Karpas-422 (cell line): ENCODE measurements at places on chromosomes 7 and 10. TPM values are rescaled to one million over a fixed set of nuclear protein-coding genes. Genes with fewer than 3 reads are reported as not detected.

The VAX1 gene
- not detected in 2 replicates for total RNA-seq

The ZCCHC24 gene
- 0.60 and 0.61 TPM in 2 replicates for total RNA-seq

The ERVW-1 gene
- not detected in 2 replicates for total RNA-seq

The EPO gene
- total RNA-seq = not detected in 2 replicates

The ABCA13 gene
- total RNA-seq = not detected in 2 replicates

DNA sequence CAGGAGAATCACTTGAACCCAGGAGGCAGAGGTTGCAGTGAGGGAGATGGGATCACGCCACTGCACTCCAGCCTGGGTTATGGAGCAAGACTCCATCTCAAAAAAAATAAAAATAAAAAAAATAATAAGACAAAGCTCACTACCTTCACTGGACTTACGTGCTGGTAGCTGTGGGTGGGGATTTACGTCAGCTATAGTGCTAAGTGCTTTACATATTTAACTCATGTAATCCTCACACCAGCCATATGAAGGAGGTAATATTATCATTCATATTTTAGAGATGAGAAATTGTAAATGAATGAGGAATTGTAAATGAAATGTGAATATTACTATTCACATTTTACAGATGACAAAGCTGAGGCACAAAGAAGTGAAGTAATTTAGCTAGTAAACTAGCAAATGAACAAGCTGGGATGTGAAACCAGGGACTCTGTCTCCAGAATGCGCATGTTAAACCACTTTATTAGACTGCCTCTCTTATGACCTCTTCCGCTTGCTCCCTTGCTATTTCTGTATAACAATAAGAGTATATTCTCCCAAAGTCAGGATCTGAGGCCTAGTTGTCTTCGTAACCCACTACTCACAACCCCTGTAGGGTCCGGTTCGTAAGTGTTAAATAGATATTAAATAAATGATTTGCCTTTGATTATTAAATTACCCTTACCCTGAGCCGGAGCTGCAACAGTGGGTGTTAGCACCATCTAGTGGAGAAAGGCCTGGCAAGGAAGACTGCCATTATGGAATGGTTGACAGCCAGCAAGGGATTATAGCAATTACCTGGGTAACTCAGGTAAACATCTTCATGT lies 70.2 kb downstream of the HTR7 start:
- H3K4me1 ChIP-seq = no peaks in the 10 kb centered on the region
- peak; percentile 60 for DNase-seq
- H3K4me3 ChIP-seq = no peak overlapping the region
- H3K27me3 ChIP-seq = no peaks in the 10 kb centered on the region
- no peaks in the 10 kb centered on the region for H3K36me3 ChIP-seq

- DNase-seq = no peak
- no peak overlapping the region for H3K4me3 ChIP-seq
- H3K27ac ChIP-seq = no peak overlapping the region
- no peaks in the 10 kb centered on the region for H3K4me1 ChIP-seq
These were observed 368.4 kb downstream of the TFEC start for GRCh38 chr7:115662120-115662519.

DNA sequence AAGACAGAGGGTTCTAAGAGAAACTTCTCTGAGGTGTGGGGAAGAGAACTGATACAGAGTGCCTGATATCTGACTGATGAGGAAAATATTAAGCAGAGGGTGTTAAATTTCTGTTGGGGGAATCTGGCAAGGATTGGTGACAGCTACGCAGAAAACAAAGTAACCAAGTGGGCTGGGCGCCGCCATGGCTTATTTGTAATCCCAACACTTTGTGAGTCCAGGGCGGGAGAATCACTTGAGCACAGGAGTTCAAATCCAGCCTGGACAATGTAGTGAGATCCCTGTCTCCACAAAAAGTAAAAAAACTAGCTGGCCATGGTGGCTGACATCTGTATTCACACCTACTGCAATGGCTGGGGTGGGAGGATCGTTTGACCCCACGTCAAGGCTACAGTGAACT lies 2.1 kb upstream of the C7orf25 start:
- peaks cover 17% of the 10 kb centered on the region for H3K36me3 ChIP-seq
- DNase-seq = no peak
- H3K27me3 ChIP-seq = no peaks in the 10 kb centered on the region
- no peak overlapping the region for H3K4me3 ChIP-seq
- peaks cover 41% of the 10 kb centered on the region for H3K4me1 ChIP-seq

GRCh38 chr10:106959521-106959920 lies 205.0 kb downstream of the SORCS1 start:
- H3K4me1 ChIP-seq = no peaks in the 10 kb centered on the region
- H3K36me3 ChIP-seq = no peaks in the 10 kb centered on the region
- no peak overlapping the region for H3K4me3 ChIP-seq
- H3K27me3 ChIP-seq = no peaks in the 10 kb centered on the region
- DNase-seq = no peak
- no peak overlapping the region for H3K27ac ChIP-seq

DNA sequence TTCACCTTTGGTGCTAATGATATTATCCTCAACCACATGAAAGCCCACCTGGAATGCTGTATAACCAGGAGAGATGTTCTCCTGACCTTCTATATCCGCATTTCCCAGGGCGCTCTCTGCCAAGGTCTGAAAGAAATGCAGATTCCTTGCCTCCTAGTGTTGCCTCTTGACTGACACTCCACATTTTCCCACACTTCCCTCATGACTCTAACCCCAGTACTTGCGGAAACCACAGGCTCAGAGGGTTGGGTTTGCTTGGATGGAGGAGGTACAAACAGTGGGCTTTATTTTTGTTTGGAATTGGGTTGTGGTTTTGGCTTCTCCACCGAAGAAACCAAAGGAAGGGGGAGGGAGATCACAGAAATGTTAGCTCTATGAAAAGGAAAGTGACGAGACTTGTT lies 222.9 kb upstream of the CELF2 start:
- H3K27me3 ChIP-seq = no peaks in the 10 kb centered on the region
- H3K4me3 ChIP-seq = no peak overlapping the region
- H3K27ac ChIP-seq = no peak overlapping the region

DNA sequence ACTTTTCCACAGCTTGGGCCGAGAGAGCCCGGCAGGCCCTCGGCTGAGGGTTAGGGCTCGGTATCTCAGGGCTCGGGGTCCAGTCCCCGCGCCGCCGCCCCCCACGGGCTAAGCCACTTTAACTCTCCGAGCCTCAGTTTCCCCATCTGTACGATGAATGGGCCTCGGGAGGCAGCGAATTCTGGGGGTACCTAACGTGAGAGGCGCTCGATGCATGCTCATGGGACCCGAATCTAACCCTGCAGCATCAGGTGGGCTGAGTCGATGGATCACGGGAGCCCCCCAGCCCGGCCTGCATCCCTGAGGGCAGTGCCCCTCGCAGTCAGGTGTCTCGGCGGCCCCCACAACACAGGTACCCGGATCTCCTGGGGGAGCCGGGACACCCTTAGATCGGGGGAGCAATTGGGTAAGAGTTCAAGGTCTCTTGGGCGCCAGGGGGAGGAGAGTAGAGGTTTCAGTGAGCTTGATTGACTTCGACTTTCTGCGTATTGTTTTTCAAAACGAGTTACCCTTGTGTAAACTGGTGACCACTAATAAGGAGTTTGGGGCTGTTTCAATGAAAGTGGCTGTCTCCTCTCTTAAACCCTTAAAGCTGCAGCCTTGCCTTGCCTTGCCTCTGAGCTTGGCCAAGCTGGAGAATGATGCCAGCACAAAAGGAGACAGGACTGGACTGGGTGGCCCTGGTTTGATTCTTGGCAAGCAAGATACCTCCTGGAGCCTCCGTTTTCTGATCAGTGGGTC lies 631 bp downstream of the POR start:
- peak; percentile 58 for DNase-seq
- H3K27me3 ChIP-seq = no peaks in the 10 kb centered on the region
- peaks cover 21% of the 10 kb centered on the region for H3K4me1 ChIP-seq
- no peaks in the 10 kb centered on the region for H3K36me3 ChIP-seq

GRCh38 chr10:21726601-21727225 lies 192.7 kb downstream of the MLLT10 start:
- no peak overlapping the region for H3K27ac ChIP-seq
- DNase-seq = no peak
- H3K36me3 ChIP-seq = no peaks in the 10 kb centered on the region

DNA sequence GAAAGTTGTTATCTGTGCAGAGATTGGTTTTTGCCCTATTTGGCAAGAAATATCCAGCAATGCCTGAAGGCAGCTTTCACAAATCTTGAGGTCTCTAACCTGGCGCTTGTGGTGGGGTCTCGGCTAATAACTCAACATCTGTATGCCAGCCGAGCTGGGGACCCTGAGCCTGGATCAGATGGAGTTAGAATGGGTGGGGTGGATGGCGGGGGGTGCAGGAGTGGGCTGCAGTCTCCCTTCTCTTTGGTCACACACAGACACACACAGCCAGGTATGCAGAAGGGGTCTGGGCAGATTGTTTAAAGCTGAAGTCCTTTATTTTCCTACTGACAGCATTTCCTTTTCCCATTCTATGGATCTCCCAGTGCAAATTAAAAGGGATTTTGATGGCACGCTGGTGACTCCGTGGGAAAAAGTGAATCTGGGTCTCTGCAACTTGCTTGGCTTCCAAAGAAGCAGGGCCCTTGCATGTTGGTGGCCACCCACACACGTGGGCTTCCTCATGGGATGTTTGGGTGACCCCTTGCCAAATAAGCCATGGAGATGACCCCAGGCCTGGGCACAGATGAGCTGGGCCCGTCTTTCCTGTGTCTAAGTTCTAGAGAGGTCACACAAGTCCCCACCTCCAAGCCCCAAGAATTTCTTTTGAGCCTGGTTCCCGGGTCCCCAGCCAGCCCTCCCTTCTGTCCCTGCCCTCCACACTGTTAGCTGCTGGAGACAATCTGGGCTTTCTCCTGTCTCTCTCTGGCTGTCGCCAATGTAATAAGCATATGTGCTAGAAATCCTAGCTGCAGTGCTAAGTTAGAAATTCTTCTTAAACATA lies 39.9 kb upstream of the EMX2 start:
- no peaks in the 10 kb centered on the region for H3K4me1 ChIP-seq
- H3K4me3 ChIP-seq = no peak overlapping the region
- no peaks in the 10 kb centered on the region for H3K27me3 ChIP-seq
- no peak for DNase-seq
